Caco-2 (cell line): ENCODE measurements at places on chromosomes 3 and 15.

DNA sequence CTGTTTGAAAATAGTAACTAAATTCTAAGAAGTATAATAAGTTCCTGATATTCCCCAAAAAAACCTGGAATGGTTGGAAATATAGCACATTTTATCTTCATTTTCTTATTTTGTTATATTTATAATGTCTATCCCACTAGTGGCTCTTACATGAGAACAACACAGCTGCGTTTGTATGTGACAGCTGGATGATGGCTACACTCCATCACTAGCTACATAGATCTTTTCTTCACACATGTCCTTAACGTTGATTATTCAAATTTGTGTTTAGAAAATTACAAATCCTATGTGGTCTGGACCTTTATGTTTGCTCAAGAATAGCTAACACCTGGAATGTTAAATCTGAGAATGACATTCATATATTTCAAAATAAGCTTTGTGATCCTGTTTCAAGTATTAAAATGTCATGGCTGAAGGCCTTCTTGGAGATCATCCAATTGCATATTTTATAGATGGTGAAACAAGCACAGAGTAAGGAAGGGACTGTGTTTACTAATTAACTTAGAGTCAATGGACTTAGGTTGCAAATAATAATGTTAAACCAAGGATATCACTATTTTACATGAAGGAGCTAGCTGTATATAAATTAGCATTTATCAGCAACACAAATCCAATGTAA, 60.8 kb downstream of the ATP13A5 start:
- no peak for DNase-seq

DNA sequence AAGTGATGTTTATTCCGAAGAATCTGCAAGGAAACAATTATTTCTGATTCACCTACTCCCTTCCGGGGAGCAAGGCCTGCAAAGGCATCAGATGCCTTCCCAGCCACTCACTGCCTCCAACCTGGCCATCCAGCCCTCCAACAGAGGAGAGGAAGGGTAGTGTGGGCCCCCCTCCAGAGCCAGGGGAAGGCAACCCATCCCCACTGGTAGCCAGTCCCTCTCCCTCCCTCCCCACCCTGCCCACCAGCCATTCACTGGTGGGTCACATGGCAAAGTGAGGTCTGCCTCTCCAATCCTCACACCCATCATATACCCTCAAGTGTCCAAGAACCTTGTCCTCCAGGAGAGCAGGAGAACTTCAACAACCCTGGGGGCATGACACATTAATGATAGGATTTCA, 2.4 kb upstream of the VIPR1 start:
- DNase-seq: peak; percentile 14

DNA sequence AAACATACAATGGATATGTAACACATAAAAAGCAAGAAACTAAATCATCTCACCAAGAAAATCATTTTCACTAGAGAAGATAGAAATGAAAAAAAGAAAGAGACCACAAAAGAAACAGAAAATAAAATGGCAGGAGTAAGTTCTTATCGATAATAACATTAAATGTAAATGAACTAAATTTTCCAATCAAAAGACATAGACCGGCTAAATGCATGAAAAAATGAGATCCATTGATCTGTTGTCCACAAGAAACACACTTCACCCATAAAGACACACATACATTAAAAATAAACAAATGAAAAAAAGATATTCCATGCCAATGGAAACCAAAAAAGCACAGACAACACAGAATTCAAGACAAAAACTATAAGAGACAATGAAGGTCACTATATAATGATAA, 1771.9 kb downstream of the SI start:
- no peak for DNase-seq

DNA sequence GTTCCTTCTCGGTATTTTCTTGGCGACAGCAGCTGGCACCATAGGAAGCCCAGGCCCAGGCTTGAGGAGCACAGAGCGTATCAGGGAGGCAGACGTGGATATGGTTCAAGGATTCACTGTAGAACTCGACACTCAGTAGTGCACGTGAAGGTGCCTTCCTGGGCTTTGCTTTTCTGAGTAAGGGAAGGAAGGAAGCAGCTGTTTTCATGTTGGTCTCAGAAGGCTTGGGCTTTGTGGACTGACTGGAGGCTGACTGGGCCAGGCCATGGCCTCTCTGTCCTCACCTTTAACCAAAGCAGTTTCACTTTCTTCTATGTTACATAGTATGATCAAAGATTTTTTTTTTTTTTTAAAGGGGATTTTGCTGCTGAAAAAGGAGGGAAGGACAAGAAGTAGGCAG, 6.9 kb upstream of the GHRL start:
- no peak for DNase-seq

GRCh38 chr3:88112289-88112688, 37.5 kb upstream of the C3orf38 start:
- no peak for DNase-seq

DNA sequence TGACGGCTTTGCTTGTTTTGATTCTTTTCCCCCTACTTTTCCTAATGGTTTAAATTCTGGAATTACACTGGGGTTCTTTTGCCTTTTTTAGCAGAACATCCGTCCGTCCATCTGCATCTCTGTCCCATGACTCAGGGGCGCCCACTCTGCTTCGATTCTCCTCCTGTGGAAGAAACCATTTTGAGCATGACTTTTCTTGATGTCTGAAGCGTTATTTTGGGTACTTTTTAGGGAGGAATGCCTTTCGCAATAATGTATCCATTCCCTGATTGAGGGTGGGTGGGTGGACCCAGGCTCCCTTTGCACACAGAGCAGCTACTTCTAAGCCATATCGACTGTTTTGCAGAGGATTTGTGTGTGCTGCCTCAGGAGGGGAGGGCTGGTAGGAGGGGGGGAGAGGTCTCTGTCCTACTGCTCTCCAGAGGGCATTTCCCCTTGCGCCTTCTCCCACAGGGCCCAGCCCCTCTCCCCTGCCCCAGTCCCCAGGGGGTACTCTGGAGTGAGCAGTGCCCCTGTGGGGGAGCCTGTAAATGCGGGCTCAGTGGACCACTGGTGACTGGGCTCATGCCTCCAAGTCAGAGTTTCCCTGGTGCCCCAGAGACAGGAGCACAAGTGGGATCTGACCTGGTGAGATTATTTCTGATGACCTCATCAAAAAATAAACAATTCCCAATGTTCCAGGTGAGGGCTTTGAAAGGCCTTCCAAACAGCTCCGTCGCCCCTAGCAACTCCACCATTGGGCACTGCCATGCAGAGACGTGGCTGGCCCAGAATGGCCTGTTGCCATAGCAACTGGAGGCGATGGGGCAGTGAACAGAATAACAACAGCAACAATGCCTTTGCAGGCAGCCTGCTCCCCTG, 19.5 kb upstream of the BSN start:
- DNase-seq: peak; percentile 28

DNA sequence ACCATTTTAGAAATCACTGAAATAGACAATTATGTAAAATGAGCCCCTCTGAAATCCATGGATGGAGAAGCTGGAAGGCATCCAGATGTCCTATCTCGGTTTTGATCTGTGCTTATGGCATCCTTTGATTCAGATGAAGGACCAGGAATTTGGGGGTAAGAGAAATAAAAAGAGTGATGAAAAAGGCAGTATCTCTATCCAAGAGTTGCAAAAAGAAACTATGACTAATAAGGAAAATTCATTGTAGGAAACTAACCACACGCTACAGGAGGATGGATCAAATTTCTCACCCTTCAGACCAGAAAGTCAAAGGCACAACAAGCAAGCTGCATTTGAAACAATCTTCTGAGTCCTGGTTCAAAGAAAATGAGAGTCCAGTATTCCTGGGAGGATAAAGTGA, 34.8 kb downstream of the SRGAP3 start:
- no peak for DNase-seq
